ENCODE measurements at places on chromosomes 7 and 10.
A peak's percentile ranks its signal among the peaks of the same experiment; 100 is the strongest.

GRCh38 chr10:110361800-110362456 lies 57.2 kb upstream of the SMNDC1 start:
- no peak for DNase-seq

- DNase-seq: no peak
Observed at GRCh38 chr7:20358762-20359282, 28.1 kb downstream of the ITGB8 start.

DNA sequence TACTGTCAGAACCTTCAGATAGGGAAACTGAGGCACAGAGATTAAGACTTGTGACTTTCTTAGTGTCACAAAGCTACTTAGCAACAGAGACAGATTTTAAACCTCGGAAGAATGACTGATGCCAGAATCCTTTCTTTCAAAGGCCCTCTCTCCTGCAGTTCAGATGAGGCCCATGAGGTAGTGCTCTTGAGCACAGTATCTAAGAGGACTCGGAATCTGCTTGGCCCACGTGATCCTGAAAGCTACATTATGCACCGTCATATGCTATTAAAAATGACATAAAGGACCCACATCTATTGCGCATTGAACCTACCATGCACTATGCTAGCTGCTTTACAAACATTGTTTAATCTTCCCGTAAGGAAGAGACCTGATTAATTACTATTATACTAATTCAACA lies 355.9 kb downstream of the SFMBT2 start:
- peak; percentile 63 for DNase-seq

GRCh38 chr7:47536661-47537611 lies 45.0 kb downstream of the TNS3 start:
- DNase-seq: no peak

DNA sequence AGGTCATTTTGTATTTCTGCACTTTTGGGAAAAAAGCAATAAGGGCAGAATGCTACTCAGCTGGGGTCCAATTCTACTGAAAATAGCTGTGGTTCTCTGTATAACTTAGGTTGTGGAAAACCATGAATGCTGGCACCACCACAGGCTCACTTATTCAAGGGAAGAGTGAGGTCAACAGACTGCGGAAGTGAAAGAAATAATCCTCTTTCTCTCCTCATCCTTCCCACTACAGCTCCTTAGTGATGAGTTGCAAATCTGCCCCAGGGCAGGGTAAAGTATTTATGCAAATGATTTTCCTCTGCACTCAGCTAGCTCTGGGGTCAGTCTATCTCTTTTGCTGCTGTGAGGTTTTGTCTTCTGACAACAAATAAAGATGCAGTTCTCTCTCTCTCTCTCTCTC lies 74.1 kb upstream of the PTPRZ1 start:
- no peak for DNase-seq

GRCh38 chr10:99845837-99846382 lies 63.5 kb downstream of the ABCC2 start:
- peak; percentile 83 for DNase-seq

GRCh38 chr10:28937959-28938358 lies 260.6 kb downstream of the BAMBI start:
- no peak for DNase-seq

DNA sequence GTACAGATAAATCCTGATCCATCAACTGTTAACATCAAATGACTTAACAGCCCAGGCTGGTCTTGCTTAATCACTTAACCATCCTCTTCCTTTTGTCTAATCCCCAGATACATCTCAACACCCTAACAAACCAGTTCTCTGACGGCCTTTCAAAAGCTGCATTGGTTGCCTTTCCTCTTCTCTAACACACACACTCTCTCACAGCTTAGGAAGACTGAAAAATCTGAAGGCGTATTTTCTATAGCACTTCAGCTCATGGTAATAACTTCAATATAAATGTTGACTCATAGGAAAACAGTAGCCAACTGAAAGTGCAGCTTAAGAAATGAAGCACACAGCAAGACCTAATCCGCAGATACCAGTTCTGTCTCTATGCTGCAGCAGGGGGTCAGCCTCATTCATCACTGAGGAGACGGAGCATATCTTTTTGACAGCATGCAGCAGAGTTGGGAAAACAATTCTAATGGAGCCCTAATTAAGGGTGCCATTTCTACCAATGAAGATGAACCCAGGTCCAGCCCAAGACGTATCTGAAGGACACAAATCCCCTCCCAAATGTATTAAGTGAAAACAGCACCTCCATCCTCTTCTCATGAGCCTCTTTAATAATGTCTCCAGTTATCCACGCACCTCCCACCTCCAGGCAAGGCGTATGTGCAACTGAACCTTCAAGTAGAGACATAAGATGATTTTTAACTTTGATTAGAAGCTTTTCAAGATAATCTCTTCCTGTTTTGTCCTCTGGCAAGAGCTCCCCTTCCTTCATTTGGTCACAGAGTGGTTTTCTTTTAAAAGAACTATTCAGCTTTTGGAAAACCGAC lies 211.7 kb upstream of the NFE2L3 start:
- DNase-seq: peak; percentile 41

DNA sequence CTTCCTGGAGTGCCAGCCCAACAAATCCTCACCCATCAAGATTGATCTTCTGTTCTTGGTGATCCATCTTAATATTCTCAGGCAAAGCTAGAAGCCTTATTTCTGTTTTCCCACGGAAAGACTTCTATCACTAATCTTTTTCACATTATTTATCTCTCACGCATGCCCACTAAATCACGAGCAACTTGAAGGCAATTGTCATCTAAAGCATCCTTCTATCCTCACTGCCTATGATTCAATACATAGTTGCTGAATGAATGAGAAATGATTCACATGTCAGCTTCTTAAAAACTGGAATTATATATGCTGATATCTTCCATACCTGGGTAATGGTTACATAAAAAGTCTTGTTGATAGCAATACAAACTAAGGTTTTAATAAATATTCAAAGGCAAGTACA lies 12.6 kb upstream of the COL1A2 start:
- DNase-seq: no peak

DNA sequence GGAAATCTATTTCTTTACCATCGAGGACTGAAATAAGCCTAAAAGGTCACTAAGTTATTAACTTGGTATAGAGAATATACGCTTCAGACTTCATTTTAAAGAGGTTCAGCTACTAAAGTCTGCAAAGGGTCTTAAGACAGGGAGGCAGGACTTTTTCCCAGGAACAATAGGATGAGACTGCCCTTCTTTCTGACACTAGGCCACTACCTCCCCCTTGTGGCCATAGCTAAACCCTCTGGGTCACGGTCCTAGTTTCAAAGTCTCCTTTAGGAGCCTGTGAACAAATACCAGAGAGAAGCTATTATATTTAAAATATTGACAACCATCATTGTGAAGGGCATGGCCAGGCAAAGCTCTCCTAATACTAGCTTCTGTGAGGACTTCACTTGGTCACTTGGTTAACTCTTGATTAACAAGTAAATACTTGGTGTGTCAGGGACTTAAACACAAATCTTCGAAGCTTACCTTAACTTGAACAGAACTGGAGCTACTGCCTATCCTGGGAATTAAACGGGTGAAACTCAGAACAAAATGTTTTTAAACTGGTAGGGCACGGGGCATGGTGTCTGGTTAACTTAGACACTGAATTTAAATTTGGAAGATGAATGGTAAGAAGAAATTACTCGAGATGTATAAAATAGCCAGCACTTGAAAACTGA lies 75.6 kb downstream of the CCDC6 start:
- DNase-seq: peak; percentile 69

GRCh38 chr7:150735596-150736358 lies 1.4 kb upstream of the GIMAP5 start:
- no peak for DNase-seq

DNA sequence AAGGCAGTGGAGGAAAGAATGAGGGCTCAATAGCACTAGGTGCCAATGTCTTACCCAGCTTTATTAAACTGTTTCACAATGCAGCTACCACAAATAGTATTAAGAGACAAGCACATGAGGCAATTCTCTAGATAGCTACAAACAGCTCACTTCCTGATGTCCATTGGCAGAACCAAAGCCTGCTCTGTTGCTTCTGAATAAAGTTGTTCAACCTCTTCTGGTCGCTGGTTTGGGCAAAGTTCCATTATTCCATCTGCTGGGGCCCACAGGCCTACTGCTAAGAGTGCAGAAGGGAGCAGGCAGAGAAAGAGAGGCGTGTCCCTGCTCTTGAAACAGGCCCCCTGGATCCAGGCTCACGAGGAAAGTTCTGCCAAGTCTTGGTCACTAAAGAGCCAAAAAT lies 173.9 kb downstream of the ZNF438 start:
- DNase-seq: no peak

- no peak for DNase-seq
Observed at GRCh38 chr10:119634219-119634544, 17.0 kb upstream of the BAG3 start.

DNA sequence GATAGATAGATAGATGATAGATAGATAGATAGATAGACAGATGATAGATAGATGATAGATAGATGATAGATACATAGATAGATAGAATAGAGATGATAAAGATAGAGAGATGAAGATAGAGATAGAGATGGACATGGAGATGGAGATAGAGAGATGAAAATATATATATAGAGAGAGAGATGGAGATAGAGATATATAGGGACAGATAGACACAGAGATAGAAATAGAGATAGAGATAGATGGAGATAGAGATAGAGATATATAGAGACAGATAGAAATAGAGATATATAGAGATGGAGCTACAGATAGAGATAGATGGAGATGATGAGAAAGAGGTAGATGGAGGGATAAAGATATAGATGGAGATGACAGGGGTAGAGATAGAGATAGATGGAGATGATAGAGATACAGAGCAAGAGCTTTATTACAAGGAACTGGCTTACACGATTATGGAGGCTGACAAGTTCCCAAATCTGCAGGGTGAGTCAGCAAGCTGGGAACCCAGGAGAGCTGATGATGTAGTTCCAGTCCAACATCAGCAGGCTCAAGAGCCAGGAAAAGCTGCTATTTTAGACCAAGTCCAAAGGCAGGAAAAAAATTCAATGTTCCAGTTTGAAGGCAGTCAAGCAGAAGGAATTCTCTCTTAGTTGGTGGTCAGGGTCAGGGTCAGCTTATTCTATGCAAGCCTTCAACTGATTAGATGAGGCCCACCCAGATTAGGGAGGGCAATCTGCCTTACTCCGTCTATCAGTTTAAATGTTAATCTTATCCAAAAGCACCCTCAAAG lies 37.1 kb downstream of the CAV1 start:
- DNase-seq: no peak

DNA sequence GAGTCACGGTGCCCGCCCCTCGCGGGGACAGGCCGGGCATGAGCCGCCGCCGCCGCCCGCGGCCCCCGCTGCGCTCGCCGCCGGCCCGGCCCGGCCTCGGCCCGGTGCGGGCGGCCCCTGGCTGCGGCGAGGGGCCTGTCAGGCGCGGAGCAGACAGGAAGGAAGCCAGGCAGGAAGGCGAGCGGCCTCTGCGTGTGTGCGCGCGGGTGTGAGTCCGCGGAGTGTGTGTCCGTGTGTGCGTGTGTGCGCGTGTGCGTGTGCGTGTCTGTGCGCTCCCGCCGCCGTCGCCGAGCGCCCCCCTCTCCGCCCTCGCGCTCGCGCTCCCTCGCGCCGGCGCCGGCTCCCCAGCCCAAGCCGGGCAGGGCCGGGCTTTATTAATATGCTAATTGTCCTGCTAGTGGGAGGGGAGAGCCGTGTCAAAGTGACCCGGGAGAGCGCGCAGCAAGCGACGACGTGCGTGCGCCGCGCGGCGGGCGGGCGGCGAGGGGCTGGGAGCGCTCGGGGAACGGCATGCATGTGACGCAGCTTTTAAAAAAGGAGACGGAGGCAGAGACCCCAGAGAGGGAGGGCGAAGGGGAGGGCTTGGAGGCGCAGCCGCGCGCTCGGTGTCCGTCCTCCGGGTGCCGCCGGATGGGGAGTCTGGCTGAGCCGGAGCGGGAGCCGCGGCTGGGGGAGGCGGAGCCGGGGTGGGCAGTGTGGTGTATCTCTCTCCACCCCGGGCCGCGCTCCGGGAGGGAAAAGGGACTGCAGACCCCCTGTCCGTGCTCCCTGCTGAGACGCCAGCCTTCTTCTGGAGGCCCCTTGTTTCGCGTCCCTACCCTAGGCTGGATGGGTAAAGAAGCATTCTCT lies at the start of gene LDB1:
LDB1 (minus strand) TSS at position 227 of the 849 bp plus-strand sequence. CDS start 258 bp downstream, outside the sequence.
- DNase-seq: peak; percentile 81

- DNase-seq: no peak
Observed at GRCh38 chr10:21039721-21040120, 142.6 kb upstream of the NEBL start.

DNA sequence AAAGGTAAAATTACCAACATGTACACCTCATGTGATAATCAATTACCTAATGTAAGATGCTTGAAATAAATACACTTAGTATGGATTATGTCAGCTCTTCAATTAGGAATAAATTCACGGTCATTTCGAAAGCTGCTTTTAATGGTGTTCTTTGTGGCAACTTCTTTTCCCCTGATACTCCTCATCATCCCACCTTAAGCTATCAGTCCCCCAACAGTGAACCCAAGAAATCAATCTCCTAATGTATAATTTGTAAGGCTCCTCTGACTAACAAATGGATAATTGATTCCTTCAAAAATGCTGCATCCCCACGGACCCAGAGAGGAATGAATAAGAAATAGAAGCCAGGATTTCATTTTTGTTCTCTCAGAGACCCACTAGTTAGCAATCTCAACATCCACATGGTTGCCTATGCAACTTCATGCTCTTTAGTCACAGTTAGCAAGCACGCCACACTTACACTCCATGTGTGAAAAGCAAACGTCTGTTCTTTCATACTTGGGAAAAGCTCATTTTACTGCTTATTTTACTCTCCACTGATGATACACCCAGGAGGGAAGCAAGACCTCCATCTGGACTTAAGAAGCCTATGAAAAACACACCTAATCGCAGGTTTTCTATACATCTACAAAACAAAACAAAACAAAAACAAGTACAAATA lies 70.1 kb downstream of the VPS41 start:
- no peak for DNase-seq

- DNase-seq: no peak
Observed at GRCh38 chr10:576130-576465, 113.4 kb downstream of the DIP2C start.

DNA sequence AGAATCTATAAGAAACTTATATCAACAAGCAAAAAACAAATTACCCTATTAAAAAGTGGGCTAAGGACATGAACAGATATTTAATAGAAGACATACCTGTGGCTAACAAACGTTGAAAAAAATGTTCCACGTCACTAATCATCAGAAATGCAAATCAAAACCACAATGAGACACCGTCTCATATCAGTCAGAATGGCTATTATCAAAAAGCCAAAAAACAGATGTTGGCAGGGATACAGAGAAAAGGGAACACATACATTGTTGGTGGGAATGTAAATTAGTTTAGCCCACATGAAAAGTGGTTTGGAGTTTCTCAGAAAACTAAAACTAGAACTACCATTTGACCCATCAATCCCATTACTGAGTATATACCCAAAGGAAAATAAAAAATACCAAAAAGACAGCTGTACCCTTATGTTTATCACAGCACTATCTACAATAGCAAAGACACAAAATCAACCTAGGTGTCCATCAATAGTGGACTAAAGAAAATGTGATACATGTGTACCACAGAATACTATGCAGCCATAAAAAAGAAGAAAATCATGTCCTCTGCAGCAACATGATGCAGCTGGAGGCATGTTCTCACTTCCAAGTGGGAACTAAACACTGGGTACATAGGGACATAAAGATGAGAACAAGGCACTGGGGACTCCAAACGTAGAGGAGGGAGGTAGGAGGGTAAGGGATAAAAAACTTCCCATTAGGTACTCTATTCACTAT lies 83.8 kb upstream of the TMEM168 start:
- no peak for DNase-seq

- no peak for DNase-seq
Observed at GRCh38 chr10:69792341-69792740, 9.4 kb upstream of the COL13A1 start.

All from HEK293T (cell line).